K562 (cell line): ENCODE measurements at places on chromosomes 2 and 18.

DNA sequence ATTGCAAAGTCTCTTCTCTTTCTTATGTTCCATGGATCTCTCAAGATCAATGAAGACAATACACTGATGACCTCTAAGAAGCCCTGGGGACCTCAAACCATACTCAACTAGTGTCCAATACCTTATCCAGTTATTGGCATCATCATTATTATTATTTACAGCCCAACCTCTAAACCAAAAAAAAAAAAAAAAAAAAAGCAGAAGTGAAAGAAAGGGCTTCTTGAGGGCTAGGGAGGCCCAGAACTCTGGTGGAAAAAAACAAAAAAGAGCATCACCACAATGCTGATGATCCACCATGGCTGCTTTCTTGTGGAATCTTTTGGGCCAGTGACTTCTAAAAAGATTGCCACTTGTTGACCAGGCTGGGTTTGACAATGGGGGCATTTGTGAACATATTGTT is 324.9 kb downstream of the LPIN1 start:
- DNase-seq, result no peak

GRCh38 chr2:12488352-12489318 is 228.1 kb upstream of the TRIB2 start:
- DNase-seq, result no peak

- no peak for DNase-seq
These were observed 1.3 kb downstream of the COLEC12 start for GRCh38 chr18:498931-499775.

GRCh38 chr18:76405280-76405679 is 89.8 kb downstream of the ZNF516 start:
- DNase-seq, result no peak

DNA sequence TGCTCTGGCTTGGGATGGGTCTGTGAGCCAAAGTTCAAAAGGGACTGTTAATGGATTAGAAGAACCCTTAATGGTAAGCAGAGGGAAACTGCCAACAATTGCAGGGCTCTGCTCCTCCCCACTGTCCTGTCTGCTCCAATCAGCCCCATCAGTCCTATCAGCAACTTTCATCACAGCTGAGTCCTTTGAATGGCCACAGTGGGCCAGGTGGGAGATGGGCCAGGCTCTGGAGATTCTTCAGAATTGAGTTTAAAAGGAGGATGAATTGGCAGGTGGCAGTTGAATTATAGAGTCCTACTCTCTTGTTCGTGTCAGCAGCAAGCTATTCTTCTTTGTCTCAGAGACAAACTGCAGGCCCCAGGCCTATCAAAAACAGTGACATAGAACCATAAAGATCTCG is 573.9 kb downstream of the EPHA4 start:
- DNase-seq, result no peak

DNA sequence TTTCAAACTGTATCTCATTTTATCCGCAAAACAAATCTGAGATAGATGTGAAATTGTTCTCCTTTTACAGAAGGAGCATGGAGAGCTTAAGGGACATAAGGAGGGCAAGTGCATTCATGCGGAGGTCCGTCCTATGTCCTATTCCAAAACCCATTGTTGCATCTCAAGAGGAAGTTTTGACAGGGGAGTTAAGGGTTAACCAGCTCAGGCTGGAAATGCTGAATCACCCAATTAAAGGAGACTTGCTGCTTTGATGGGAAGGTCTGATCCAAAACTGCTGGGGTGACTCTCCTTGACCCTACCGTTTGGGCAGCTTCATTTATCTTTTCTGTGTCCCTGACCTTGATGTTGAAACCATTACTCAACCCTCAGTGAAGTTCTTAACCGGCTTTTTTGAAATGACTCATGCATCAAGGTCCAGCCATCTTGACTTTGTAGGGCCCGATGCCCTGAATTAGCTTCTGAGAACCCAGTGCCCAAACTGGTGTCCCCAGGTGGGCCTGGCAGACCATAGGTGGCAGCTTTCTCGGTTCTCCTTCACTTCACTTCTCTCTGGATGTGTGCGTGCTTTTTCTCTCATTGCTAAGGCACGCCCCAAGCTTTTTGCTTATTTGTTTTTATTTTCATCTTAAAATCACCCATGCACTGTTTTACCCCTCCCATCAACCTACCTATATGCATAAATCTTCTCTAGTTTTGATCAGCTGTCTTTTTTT is 15.9 kb upstream of the TXNDC2 start:
- peak; percentile 83 for DNase-seq

- DNase-seq, result no peak
These were observed 29.9 kb downstream of the PELI1 start for GRCh38 chr2:64114063-64114911.

DNA sequence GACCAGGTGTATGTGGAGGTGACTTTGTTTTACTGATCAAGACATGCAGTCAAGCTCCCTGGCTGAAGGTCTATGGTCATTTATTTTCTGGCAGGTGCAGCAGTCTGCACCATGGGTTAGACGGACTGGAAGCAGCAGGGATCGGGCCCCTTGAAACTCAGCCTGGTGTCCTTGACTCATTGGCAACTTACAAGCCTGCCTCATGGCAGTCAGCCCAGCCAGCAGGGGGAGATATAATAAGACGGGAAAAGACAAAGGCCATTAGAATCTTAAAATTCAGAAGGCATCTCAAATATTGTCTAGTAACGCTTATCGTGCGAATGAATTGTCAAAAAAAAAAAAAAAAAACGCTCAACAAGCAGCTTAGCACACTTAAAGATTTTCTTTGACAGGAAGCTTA is 308.2 kb downstream of the EN1 start:
- peak; percentile 32 for DNase-seq

DNA sequence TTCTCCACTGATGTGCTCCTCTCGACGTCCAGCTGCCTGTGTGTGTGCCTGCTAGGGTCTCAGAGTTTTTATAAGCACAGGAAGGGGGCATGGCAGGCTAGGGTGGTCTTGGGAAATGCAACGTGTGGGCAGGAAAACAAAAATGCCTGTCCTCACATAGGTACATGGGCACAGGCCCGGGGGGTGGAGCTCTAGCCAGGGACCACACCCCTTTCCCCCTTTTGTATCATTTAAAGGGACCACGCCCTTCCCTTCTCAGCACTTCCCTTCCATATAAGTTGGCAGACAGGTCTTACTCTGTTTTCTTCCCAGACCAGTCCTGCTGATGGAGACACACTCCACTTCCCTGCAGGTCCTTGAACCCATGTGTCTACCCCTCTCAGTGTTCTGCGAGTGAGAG is 645.0 kb downstream of the CBLN2 start:
- DNase-seq, result no peak

DNA sequence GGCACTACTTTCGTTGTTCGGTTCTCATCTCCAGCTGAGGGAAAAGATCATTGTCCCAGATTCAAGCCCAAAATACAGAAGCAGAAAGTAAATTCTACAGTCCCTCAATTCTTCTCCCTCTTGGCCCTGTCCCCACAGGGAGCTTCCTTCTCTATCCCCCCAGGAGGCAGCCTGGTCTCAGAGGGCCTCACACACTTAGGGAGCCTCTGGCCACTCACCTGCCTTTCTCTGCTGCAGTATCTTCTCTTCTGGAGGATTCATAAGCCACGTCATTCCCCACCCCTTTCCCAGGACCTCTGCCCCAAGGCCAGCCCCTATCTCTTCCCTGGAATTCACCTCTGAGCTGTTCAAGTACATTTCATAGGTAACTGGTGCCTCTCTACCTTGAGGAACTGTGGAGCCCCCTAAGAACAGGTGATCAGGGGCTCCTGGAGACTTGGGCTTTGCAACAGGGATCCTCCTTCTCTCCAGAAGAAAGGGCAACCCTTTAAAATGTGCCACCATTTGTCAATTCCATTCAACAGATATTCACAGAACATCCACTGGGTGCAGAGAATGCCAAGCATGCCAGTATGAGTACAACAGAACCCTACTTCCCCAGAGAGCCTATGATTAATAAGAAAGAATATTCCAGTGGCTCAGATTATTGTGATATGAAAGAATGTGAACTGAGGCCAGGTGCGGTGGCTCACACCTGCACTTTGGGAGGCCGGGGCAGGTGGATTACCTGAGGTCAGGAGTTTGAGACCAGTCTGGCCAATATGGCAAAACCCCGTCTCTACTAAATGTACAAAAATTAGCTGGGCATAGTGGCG is 72.9 kb downstream of the CIB4 start:
- DNase-seq, result no peak

- DNase-seq, result no peak
These were observed 11.1 kb downstream of the LIMS2 start for GRCh38 chr2:127664065-127664894.

GRCh38 chr2:205975082-205975949 is 110.7 kb downstream of the INO80D start:
- no peak for DNase-seq

DNA sequence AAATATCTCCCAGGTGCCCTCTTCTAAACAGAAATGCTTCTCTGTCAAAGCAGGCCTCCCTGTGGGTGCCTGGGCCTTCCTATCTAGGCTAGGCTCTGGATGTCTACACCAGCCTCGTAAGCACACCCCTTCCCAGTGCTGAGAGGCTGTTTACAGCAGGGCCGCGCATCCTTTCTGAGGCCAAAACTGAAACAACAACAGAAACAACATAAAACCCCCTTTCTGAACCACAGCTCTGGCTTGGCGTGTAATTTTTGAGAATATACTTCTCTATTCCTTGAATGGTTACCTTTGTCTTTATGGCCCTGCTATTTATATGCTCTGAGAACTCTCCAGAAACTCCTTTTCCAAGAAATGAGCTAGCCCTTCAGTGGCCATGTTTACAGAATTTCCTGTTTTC is 118.4 kb downstream of the BCL2L11 start:
- no peak for DNase-seq

- DNase-seq, result no peak
These were observed 8.7 kb downstream of the IMPA2 start for GRCh38 chr18:11989966-11990380.

GRCh38 chr2:30512243-30512886 is 65.3 kb downstream of the LCLAT1 start:
- no peak for DNase-seq

DNA sequence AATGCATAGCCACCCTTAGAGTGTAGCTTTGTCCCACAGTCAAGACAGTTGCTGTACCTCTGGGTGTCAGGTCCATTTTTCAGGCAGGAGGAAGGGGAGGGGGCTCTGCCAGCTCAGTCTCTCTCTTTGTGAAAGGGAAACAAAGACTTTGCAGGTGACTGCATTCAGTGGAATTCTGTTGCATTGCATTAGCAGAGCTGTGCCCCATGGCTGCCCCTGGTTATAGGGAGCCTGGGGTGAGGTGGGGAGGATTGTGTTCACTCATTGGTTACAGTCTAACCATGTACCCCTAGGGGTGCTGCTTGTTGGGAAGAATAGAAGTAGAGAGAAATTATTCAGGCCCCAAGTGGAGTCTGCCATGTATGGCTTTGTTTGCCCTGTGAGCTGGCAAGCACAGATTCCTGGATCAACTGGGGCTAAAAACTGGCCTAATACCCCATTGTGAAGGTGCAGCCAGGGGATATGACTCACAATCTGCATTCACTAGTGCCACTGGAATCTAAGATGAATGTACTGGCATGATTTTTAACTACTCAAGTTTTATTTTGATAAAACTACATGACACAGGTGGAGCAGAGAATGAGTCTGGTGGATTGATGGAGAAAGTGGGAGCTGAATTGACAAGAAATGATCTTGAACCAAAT is 118.4 kb downstream of the SH3BP4 start:
- DNase-seq, result no peak

DNA sequence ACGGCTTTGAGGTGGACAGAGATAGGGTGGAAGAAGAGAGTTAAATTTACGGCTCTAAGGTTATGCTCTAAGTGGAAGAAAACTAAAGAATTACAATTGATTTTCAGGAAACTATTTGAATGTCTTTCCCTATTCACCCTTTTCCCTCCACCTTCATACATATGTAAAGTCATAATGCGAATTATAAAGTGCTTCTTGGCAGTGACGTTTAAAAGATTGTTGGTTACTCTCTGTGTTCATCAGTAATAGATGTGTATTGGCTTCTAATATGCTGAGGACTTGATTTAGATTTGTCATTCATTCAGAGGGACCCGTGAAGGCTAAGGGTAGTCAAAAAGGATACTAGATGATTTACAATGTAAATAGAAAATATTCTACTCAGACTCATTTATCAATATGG is 63.9 kb downstream of the ARHGAP28 start:
- no peak for DNase-seq

- DNase-seq, result no peak
These were observed 588 bp downstream of the TMEM214 start for GRCh38 chr2:27033253-27033852.

DNA sequence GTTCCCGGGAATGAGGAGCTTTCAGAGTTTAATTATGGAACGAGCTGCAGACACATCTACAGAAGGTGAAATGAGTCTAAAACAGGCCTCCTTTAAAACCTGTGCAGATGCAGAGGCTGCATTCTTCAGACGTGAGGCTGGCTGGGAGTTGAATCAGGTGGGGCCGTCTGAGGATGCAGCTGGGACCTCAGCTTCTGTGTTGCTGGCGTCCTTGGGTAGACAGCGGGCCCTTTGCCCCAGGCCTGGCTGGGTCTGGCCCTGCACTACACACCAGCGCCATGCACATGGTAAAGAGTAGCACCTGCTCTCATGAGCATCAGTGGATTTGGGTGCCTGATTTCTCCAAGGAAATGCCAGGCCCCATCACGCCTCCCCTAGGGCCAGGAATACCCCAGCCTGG is 67.3 kb downstream of the TMEM18 start:
- no peak for DNase-seq

DNA sequence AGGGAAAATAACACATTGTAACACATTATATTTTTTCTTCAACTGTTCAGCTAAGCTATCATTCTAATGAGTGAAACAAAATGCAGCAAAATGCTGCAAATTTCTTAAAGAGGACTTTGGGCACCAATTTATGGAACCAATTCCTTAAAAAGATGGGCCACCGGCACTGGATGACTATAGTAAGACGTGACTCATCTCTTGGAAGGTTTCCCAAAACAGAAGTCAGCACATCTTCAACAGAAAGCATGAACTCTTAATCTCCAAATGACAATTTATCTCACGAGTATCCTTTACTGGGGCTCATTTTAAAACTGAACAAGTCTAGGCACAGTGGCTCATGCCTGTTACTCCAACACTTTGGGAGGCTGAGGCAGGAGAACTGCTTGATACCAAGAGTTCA is 213.4 kb downstream of the CDH20 start:
- DNase-seq, result no peak

DNA sequence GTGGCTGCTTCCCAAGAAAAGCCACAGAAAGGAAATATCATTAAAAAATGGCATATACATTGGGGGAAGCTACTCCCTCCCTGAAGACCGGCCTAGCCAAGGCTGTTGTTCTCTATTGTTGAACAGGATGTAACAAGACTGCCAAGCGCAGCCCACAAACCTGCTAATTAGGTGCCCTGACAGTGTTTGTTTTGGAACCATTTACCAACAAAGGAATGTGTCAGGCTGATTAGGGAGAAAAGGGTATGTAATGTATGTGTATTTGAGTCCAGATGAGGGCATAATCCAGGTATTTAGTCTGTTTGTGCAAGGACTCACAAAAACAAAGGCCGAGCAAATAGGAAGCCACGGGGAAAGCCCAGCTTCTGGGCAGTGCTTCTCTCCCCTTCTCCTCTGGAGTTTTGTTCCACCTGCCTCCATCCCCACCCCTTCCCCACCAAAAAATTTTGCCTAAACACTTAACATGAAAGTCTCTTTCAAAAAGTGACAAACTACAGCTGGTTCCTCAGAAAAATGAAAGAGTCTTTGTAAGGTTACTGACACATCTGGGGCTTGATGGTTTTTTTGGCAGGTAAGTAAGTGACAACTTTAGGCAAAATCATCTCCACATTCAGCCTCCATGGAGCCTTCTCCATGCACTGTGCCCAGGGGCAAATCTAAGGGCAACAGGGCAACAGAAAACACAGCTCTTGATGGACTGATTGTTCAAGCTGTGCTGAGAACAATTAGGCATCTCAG is 78.3 kb upstream of the FZD5 start:
- DNase-seq, result no peak
